Pulmonary artery endothelial cell (primary cell): ENCODE measurements at places on chromosomes 2 and 18. TPM values are rescaled to one million over a fixed set of nuclear protein-coding genes. Genes with fewer than 3 reads are reported as not detected.

DNA sequence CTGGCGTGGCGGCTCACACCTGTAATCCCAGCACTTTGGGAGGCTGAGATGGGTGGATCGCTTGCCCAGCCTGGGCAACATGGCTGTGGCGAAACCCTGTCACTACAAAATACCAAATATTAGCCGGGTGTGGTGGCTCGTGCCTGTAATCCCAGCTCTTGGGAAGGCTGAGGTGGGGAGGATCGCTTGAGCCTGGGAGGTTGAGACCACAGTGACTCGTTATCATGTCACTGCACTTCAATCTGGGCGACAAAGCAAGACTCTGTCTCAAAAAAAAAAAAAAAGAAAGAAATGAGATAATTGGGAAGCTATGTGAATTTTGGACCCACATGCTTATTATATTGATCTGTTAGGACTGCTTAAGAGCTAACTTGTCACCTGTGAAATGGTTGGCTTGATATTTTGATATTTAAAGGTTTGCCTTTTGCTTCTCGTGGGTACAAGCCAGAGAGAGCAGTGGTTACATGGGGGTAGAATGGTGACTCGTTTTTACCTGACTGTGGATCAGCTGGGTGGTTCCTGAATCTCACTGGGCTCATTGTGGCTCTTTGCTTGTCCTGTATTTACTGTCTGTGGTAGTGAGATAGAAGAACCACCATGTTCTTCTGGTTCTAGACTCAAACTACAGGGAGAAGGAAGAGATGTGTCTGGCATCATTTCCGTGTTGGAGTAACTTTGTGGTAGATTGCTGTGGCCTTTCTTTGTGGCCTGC lies 28.9 kb downstream of the ZNF532 start:
- DNase-seq: no peak

- DNase-seq: no peak
Measured at GRCh38 chr2:118032169-118033013, 18.5 kb upstream of the CCDC93 start.

DNA sequence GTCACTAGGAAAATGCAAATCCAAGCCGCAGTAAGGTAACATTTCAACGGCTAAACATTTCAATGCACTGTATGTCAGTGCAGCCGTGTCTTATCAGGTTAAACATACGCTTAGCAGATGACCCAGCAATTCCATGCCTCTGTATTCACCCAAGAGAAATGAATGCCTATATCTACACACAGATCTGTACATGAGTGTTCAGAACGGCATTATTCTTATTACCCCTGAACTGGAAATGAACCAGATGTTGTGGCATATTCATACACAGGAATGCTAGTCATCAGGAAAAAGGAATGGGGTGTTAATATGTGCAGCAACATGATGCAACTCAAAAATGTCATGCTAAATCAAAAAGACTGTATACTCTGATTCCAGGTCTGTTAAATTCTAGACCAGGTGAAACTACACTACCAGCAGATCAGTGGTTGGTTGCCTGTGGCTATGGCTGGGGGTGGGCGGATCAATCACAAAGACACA lies 80.4 kb upstream of the RPL31 start:
- DNase-seq: no peak

GRCh38 chr2:129883121-129883520 lies 96.3 kb upstream of the RAB6C start:
- DNase-seq: no peak

GRCh38 chr2:72998724-72999123 lies 72.8 kb downstream of the SFXN5 start:
- DNase-seq: no peak

DNA sequence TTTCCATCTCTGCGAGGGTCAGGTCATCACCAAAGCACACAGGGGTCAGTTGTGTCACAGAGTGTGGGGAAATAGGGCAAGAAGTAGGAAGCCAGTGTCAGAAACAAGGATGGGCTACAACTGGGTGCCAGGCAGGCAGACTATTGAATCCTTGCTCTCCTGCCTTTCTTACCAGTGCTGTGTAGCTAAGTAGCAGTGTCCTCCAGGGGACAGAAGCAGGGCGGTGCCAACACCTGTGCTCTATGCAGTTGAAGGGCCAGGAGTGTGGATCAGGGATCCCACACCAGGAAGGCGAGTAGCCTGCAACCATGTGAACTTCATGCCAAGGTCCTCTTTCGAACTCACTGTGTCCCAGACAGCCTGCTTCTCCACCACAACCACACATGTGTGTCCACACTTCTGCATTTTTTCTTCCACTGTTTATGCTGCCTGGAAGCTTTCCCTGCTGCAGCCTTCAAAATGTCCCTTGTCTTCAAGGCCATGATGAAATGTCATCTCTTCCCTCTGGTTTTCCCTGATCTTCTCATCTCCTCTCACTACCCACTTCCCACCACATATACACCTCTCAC lies 25.4 kb upstream of the REG3G start:
- no peak for DNase-seq

- no peak for DNase-seq
Measured at GRCh38 chr2:11810237-11810977, 64.0 kb downstream of the LPIN1 start.

The ITGB1BP1 gene
- 47.2 and 53.1 TPM in 2 replicates for total RNA-seq

The SERPINB4 gene
- not detected in 2 replicates for total RNA-seq

The RAB11FIP5 gene
- 47.2 and 50.2 TPM in 2 replicates for total RNA-seq
